ENCODE measurements at places on chromosomes 4 and X. TPM values are rescaled to one million over a fixed set of nuclear protein-coding genes. Genes with fewer than 3 reads are reported as not detected.

The MAGEC3 gene
- 1.2 TPM for total RNA-seq

The DLG3 gene
- 7.1 TPM for total RNA-seq

The FABP2 gene
- total RNA-seq, result not detected

DNA sequence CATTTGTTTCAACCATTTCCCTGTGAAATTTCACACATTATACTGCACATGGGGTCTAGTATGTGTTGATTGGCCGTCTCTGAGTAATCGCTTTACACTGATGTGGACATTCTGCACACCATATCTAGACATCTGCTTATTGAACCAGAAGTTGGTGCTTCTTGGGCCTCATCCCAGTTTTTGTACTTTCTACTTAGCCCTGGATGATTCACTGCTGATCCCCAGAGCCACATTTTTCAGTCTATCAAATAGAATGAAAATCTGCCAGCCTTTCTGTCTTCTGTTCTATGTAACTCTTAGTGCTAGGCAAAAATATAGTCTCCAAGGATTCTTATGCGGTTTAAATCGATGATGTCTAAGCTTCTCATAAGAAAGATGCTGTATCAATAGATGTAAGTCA lies 40.5 kb upstream of the RELL1 start:
- DNase-seq, result no peak

DNA sequence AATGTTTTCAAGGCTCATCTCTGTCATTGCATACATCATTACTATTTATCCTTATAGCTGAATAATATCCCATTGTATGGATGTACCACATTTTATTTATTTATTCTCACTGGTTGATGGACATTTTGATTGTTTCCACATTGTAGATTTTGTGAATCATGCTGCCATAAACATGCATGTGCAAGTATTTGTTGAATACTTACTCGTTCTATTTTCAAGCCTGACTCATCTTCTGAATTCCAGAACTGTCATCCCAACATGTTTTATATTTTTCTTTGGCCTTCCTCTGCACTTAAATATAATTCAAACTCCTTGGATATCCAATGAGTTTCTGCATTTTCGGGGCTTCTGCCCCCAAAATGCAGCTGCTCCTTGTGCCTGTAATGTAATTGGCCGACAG lies 77.6 kb downstream of the MXRA5 start:
- no peak for DNase-seq

DNA sequence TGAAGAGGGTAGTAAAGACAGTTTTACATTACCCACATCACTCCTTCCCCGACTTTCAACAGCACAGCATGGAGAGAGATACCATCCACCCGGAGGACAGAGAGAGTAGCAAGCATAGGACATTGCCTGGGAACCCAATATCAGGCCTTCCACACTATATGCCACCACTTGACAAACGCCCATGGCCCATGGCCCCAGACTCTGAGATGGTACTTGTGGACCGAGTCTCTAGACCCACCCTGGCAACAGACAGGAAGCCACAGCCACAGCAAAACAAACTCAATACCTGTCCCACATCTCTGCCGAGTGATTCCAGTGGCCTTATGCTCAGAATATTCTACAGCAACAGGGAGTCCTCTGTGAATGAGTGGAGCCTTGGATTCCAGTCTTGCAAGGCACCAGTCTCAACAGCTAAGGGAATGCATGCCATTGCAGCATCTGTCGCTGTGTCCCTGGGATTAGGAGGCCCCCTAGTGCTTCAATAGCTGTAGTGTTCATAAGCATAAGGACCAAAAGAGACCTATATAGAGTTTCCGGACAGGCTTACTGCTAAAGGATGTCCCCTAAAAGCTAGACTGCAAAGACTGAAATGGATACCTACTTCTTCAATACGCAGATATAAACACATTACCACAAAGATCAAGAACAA lies 14.7 kb upstream of the CT55 start:
- DNase-seq, result peak; percentile 52

Measured in testis (tissue), 5 donors.